ENCODE measurements at places on chromosomes 5 and 9. TPM values are rescaled to one million over a fixed set of nuclear protein-coding genes. Genes with fewer than 3 reads are reported as not detected.

GRCh38 chr5:115588640-115589039 lies 13.6 kb downstream of the TICAM2 start:
- DNase-seq = no peak

Gene SLC36A3
- not detected for total RNA-seq

Gene SPINK4
- not detected for total RNA-seq

Gene ADAMTS12
- 41.2 TPM for total RNA-seq

Gene UGT3A1
- not detected for total RNA-seq

Gene FAM221B
- total RNA-seq = not detected

DNA sequence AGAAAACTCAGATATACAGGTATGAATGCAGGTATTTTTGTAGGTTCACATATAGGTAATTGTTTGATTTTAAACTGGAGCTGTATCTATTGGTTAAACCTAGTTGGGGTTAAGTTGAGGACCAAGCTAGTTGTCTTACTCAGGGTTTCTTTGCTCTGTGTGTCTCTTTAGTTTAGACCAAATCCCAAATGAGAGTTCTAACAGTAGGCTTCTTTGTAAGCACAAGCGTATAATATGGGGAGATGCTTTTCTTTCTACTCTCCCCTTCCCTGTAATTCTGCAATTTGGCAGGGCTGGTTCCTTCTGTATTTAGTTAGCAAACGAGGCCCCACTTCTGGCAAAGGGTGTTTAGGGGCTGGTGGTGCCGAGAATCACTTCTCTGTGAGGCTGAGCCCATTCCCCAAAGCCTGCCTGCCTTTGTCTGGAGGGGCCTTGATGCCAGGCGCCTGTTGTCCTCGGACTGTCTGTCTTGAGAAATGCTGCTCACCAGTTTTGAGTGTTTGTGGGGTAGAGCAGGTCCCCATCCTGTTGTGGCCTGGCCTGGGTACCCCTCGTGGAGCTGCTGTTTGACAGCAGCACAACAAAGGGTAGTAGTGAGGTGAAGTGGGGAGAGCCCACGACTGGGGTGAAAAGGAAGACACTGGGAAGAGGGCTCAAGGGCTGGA lies 259.3 kb downstream of the FANCC start:
- DNase-seq = no peak

DNA sequence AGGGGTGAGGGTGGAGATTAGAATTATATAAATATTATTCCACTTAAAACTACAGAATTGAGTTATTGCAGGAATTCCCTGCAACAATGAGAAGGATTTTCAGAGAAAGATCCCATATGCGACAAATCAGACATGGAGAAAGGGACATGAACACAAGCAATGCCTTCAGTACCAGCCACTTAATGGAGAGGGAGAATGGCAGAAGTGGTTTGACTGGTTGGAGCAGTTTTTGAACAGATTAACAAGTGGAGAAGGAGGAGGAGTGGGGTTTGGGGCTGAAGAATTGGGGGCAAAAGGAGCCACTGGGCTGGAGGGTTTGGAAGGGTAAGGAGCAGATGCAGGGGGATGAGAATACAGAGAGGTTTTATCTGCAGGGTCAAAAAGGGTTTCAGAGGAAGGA lies 620.9 kb upstream of the PTPRD start:
- no peak for DNase-seq

- no peak for DNase-seq
These were observed 1079.9 kb upstream of the ACO1 start for GRCh38 chr9:31304576-31304975.

Gene WHRN
- total RNA-seq = 5.5 TPM

GRCh38 chr9:97924386-97924785 lies 2.1 kb upstream of the TRMO start:
- DNase-seq = no peak

- no peak for DNase-seq
These were observed 24.1 kb downstream of the ITK start for GRCh38 chr5:157204765-157205164.

- DNase-seq = no peak
These were observed 24.3 kb downstream of the DUSP1 start for GRCh38 chr5:172746725-172747124.

Gene PCDHGA12
- 4.6 TPM for total RNA-seq

DNA sequence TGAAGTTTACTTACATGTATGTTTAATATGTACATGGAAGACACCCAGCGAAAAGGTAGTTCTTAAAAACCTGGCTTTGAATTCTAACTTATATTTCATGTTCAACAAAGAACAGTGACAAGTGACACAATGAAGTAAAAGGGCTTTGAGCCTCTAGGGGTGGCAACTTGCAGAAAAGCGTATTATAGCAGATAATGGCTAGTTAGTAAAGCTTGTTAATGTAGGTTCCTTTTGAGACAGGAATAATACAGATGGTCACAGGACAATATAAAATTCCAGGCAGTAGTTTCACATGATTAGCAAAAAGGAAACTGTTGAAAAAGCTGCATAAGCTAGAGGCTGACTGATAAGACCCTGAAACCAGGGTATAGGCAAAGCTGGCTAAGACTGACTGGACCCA lies 132.4 kb upstream of the FTMT start:
- no peak for DNase-seq

Gene NME5
- 0.71 TPM for total RNA-seq

DNA sequence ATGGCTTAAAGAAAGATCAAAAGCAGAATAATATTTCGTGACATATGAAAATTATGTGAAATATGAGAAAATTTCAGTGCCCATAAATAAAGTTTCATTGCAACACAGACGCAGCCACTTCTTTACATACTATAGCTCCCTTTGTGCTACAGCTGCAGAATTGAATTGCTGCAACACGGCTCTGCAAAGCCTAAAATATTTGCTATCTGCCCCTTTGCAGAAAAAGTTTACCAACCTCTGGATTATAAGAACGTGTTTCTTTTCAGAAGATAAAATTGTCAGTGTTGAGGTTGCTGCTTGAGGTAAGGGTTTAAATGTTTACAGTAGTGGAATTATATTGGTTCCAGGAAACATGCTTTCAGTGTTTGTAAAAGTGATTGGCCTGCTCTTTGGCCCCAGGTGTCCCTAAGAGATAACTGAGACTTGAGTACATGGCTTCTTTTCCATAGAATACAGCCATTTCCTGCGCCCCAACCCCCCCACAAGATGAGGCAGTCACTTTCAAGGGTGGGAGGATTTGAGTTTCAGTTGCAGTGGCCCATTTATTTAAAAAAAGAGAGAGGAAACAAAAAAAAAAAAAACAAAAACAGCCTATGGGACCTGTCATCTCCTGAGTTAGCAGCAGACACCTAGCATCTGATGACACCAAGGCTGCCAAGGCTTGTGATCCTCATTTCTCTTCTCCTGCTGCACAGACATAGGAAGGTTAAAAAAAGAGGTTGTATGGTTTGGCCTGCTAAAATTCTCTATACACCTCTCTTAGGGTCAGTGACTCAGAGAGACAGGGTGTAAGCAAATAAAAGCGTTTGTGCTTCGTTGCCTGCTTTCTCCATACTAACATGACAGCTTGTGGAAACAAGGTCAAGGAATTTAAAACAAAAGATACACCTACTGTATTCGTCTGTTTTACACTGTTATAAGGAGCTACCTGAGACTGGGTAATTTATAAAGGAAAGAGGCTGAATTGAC lies 28.0 kb upstream of the HTR4 start:
- no peak for DNase-seq

GRCh38 chr5:3913279-3913678 lies 317.6 kb downstream of the IRX1 start:
- no peak for DNase-seq

DNA sequence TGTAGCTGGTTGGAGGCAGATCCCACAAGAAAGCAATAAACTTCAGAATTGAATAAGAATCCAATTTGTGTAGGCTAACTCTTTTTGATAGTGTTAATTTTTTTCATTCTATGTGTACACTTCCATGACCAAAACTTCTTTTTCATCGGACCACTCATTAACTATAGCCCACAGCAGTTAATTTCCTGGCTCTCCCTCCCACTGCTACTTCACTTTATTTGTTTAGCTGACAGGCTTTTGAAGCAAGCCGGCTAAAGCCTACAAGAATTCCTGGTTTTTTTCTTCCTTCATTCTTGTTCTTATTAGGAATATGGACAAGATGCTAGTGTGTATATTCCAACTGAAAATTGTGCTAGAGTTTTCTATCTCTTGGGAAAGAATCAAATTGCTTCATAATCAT lies 329.2 kb upstream of the CCNH start:
- no peak for DNase-seq

DNA sequence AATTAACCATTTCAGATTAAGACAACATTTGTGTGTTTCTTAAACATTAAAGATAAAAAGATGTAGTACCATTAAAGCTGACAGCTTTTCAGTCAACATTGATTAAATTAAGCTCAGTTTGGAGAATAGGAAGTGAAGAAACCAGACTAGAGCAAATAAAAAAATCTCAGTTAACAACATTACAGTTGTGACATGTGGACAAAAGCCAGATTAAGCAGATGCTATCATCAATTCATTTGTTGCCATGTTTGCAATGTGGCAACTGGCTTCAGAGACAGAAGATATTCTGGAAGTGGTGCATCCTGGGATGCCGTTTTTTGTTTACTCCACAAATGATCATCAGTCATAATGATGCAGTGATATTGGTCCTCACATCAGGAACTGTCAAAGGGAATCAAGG lies 70.3 kb upstream of the CNTLN start:
- no peak for DNase-seq

Gene IL13
- total RNA-seq = not detected

GRCh38 chr9:13447843-13448422 lies 168.4 kb upstream of the MPDZ start:
- DNase-seq = no peak

DNA sequence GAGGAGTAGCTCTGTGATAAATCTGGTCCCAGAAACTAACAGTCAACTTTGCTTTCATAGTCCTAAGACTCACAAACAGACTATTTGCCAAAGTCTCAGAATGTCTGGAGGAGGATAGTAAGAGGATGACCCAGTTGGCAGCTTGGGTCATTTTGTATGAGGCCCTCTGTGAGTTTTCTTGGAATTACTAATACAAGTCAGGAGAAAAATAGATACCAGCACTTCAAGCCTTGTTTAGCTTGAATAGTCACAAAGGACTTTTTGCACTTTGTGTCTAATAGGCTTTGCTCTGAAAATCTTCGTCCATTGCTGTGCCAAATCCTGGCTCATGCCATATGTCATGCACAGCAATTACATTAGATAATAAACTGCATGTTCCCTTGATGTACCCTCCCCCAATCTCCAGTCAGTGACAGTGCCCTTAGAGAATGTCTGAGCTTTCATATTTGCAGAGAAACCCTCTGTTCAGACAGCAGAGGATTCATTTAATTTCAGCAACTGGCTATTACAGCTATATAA lies 612.8 kb downstream of the CSNK1G3 start:
- no peak for DNase-seq

Gene THBS4
- total RNA-seq = 61.5 TPM

- no peak for DNase-seq
These were observed 265.5 kb upstream of the ADAMTSL1 start for GRCh38 chr9:18208166-18209059.

DNA sequence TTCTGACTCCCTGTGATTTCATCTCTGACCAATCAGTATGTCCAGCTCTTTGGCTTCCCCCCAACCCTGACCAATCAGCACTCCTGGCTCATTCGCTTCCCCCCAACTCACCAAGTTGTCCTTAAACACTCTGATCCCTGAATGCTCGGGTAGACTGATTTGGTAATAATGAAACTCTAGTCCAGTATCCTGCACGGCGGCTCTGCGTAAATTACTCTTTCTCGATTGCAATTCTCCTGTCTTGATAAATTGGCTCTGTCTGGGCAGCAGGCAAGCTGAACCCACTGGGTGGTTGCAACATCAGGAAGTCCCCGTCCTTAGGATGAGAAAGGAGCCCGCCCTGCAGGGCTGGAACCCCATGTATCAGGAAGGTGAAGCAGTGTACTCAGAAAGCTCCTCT lies 10.4 kb downstream of the FCN2 start:
- DNase-seq = no peak

Gene LIFR
- total RNA-seq = 97.9 TPM

Gene FGF18
- 1.7 TPM for total RNA-seq

DNA sequence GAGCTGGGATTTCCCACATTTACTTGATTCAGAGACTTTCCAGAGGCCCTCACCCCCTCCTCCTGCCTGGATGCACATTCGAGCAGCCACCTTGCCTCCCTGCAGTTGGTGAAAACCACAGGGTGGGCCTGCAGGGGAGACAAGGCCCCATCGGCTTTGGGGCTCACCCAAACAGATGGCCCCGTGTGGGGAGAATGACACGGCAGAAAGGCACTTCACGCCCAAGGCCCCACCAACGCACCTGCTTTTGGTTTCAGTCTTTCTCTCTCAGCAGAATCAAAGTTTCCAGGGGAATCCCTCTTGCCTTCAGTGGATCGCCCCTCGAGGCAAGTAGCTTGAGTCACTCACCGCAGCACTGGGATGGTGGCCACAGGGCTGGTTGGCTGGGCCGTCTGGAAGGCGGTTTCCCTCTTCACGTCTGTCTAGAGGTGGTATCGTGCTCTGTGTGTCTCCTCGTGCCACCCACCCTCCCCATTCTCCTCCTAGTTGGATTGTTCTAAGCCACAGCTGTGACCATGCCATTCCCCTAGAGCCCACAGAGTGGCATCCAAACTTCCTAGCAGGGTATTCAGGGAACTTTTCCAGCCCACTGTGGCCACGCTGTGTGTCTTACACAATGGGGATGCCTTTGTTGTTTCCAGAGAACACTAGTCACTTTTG lies 31.8 kb downstream of the SEC61B start:
- no peak for DNase-seq

Gene SLC27A6
- not detected for total RNA-seq
